ENCODE measurements at places on chromosomes 2 and 18.

DNA sequence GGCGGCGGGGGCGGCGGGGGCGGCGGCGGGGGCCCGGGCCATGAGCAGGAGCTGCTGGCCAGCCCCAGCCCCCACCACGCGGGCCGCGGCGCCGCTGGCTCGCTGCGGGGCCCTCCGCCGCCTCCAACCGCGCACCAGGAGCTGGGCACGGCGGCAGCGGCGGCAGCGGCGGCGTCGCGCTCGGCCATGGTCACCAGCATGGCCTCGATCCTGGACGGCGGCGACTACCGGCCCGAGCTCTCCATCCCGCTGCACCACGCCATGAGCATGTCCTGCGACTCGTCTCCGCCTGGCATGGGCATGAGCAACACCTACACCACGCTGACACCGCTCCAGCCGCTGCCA lies 644 bp downstream of the ONECUT2 start:
- DNase-seq, result no peak

DNA sequence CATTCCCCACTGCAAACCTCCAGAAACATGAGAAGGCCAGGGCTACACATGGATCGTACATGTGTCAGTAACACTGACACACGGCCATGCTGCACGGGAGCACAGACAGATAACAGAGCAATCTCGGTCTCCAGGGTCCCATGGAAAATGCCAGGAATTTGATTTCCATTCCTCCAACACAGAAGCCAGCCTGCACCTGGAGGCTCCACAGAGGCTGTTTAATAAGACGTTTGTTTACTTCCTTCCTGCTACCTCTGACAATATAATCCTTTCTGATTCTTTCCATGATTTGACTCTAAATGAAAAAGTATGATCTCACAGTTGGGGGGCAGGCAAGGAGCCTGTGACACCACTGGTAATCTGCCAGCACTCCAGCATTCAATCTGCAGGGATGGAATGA lies 210.9 kb upstream of the DDX18 start:
- no peak for DNase-seq

- no peak for DNase-seq
Measured at GRCh38 chr2:118635891-118636290, 211.6 kb downstream of the EN1 start.

GRCh38 chr2:238853721-238854120 lies 5.8 kb downstream of the TWIST2 start:
- no peak for DNase-seq

- no peak for DNase-seq
Measured at GRCh38 chr2:128374711-128375413, 56.2 kb upstream of the HS6ST1 start.

- no peak for DNase-seq
Measured at GRCh38 chr2:45929674-45930395, 278.4 kb downstream of the PRKCE start.

DNA sequence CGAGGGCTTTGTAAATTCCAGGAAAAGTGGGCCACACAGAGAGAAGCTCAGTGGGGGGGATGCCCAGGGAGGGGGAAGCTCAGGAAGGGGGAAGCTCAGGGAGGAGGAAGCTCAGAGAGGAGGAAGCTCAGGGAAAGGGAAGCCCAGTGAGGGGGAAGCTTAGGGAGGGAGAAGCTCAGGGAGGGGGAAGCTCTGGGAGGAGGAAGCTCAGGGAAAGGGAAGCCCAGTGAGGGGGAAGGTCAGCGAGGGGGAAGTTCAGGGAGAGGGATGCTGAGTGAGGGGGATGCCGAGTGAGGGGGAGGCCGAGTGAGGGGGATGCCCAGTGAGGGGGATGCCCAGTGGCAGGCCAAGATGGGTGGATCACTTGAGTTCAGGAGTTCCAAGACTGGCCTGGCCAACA lies 821 bp upstream of the CHRNG start:
- no peak for DNase-seq

DNA sequence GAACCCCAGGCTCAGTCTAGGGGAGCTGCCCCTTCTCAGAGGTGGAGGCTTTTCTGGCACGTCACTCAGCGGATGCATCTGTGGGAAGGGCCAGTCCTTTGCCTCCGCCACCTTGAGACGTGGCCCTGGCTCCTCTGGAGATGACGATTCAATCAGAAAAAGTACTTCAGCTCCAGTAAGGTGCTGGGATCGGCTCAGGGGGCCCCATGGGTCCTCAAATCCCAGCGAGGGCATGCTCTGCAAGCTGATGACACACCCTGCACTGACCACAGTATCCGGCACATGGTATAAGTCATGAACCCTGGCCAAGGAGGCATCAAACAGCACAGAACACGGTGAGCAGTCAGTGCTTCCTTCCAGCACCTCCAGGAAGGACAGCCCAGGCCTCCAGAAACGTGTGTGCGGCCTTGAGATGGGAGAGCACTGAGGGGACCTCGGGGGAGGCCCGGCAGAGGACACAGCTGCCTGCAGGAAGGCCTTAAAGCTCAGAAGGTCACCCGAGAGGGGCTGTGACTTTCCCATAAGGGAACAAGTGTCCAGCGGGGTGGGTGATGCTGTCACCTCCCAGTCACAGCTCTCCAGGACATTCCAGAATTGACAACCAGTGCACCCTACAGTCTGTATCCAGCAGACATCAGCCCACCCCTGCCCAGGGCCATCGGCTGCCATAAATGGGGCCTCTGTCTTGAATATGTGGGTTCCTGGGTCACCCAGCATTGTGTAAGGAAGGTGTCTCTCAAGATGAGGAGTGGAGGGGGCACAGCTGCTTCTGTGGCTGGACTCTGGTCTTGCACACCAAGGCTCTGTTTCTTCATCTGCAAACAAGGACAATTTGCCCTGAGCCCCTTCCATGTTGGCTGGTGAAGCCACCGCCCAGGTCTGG lies 205.8 kb downstream of the NDUFA10 start:
- no peak for DNase-seq

DNA sequence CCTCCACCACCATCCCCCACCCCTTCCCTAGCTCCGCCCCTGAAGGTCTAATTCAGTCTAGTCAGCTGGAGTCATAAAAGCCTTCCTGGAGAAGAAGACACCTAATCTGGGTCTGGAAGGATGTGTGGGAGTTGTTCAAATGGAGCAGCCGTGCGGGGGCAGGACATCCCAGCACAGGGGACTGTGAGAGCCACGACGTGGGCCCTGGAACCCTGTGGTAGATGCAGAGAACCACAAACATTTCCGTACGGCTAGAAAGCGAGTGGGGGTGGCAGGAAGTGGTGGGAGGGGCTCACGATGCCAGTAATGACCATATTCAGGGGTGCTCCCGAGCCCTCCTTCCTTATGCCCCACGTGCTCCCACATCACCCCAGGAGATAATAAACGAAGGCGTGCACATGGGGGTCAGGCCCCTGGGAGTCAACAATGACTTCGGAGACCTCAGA lies 20.9 kb upstream of the COL6A3 start:
- peak; percentile 90 for DNase-seq

GRCh38 chr18:79546781-79547272 lies 132.8 kb upstream of the CTDP1 start:
- no peak for DNase-seq

- no peak for DNase-seq
Measured at GRCh38 chr2:188819792-188820191, 154.4 kb upstream of the COL3A1 start.

- DNase-seq, result no peak
Measured at GRCh38 chr2:239260546-239261327, 140.1 kb downstream of the HDAC4 start.

DNA sequence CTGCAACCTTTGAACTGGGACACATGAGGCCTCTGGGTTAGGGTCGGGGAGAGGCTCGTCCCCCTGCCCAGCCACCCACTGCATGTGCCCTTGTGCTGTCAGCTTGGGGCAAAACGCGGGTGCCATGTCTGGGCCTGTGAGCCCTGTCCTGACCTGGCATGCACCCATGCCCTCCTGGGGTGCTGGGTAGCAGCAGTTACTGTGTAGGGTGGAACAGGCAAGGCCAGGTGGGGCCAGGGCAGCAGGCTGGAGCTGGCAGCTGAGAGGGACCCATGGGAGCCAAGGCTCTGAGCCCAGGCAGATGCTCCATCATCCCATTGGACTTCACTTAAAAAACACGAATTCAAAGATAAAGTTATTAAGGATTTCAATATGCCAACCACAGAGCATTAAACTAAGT lies 133.8 kb upstream of the REV1 start:
- DNase-seq, result no peak

GRCh38 chr18:48954886-48955819 lies 4.4 kb upstream of the SMAD7 start:
- no peak for DNase-seq

DNA sequence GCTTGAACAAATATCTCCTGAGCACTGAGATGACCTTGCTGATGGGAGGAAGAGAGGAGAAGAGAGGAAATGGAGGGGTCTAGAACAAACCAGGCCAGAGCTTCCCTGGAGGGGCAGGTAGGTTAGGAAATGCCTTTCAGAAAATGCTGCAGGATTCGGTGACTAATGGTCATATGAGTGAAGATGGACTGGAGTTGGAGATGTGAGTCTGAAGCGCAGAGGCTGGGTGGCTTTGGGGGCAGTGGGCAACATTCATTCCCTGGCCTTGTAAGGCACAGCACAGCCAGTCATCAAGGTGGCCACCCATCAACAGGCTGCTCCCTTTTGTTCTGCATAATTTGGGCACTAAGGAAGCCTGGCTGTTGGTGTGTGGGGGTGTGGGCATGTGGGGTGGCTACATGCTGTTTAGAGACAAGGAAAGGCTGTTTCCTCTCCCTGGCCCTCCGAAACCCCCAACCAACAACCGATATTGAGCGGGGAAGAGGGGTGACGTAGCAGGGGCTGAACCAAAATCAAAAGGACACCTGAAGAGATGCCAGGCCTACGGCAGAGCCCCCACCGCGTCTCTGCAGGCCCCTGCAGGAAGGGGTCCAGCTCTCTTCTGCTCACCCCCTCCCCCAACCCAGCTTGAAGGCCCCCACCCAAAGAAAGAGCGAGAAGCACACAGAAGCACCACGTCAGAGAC lies 1.5 kb downstream of the SLC30A3 start:
- DNase-seq, result no peak

DNA sequence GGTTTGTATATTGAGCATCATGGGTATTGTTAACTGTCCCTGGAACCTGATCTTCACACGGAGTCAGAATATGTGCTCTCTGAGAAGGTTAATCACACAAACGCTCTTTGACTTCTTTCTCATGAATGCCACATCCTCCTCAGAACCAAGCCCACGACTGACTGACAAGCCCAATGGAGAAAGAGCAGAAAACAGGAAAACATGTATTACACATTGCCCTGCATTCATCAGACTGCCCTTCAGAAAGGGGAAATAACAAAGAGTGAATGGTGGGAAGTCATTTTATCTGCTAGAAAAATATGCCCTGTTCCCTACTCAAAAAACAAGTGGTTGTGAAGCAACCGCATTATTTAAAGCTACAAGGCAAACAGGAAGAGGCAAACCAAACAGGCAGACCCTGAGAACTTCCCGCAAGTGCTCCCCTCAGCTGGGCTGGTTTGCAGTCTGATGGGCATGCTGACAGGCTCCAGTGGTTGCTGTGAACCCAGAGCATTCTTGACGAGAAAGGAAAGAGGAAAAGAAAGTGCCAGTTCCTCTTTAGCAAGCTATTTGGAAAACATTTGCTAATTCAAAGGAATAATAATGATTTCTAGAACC lies 172.9 kb upstream of the SETBP1 start:
- DNase-seq, result peak; percentile 78

- no peak for DNase-seq
Measured at GRCh38 chr2:8729939-8730338, 48.1 kb downstream of the ID2 start.

- no peak for DNase-seq
Measured at GRCh38 chr18:11105463-11105862, 43.9 kb downstream of the PIEZO2 start.

DNA sequence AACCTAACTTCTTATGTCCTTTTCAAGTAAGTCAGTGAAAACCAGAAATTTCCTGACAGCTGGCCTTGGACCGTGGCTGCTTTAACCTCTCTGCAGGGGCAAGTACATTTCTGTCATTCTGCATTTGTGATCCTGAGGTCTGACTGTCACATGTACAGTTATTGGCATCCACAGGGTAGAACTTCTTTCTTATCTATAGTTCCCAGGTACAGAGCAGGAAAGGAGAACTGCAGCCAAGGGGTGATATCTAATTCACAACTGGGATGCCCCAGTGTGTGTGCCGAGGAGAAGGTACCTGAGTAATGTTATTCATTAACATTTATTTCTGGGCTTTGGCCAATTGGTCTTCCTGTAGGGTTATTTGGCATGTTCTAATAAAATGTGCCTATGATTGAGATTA lies 468.9 kb downstream of the PARD3B start:
- no peak for DNase-seq

DNA sequence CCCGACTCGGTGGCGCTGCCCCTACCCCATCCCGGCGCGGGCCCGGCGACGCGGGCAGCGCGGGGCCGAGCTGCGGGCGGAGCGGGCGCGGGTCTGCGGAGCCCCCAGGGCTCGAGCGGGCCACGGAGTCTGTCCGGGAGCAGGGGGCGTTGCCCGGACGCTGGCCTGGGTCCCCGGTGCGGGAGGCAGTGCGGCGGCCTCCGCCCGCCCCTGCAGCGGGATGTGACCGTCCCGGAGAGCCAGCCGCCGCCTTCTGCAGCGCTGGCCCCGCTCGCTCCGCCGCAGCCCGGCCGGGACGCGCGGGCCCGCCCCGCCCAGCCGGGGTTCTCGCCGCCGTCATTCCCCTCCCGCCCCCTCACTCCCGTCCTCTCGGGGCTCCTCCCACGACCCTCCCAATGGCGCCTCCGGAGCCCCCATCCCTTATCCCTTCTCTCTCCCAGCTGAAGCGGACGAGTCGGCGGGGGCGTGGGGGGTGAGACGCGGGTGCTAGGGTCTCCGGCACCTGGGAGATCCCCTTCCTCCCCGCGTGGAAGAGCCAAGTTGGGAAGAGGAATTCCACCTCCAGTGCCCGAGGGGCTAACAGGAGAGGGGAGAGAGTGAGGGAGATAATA lies at the start of gene FNDC4:
Gene FNDC4 (minus strand): TSS at position 257 of the 611 bp plus-strand sequence. CDS start 521 bp downstream, outside the sequence.
- DNase-seq, result no peak

GRCh38 chr2:241376808-241377207 lies 20.7 kb downstream of the FARP2 start:
- no peak for DNase-seq

GRCh38 chr2:100018341-100019193 lies 123.8 kb downstream of the AFF3 start:
- DNase-seq, result peak; percentile 10

DNA sequence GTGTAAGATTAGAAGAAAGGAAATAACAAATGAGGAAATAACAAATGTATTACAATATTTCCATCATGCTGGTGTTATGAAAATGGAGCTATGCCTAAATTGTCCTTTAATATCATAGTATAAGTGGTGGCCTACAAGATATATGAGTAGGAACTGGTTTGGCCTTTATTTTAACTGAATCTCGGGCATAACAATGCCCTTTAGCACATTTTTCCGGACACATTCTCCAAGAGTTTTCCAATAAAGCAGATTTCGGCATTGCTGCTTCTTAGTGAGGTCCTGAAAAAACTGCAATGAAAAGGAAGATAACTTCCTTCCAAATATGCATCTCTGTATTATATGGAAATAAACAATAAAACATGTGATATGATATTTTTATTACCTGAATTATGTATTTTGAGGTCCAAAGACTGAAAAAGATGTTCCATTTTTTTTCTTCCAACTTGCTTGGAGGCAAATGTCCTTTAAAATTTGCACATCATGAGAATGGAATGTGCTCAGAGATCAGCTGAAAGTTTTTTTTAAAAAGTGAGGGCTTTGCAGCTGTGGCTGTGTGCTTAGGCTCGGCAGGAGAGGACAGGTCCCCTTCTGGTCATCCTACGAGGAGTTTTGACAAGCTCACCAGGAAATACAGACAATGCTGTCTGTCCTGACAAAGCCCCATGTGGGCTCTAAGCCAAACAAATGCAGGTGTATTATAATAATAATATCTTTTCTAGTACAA lies 132.3 kb upstream of the RND3 start:
- peak; percentile 76 for DNase-seq
